KBM-7 (cell line): ENCODE measurements at places on chromosomes 4 and X.

- peak; percentile 45 for DNase-seq
Measured at GRCh38 chrX:41922431-41923151, 763 bp downstream of the CASK start.

DNA sequence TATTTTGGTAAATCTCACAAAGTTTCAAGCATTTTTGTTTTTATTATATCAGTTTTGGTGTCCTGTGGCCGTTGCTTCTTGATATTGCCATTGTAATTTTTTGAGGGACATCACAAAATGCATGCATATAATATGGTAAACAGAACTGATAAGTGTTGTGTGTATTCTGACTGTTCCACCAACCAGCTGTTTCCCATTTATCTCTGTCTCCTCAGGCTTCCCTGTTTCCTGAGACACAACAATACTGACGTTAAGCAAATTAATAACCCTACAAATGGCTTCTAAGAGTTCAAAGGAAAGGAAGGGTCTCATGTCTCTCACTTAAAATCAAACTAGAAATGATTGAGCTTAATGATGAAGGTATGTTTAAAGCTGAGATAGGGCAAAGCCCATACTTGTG lies 40.0 kb downstream of the UGT2B10 start:
- DNase-seq: no peak

- no peak for DNase-seq
Measured at GRCh38 chrX:105126201-105126600, 94.3 kb downstream of the TEX13A start.

DNA sequence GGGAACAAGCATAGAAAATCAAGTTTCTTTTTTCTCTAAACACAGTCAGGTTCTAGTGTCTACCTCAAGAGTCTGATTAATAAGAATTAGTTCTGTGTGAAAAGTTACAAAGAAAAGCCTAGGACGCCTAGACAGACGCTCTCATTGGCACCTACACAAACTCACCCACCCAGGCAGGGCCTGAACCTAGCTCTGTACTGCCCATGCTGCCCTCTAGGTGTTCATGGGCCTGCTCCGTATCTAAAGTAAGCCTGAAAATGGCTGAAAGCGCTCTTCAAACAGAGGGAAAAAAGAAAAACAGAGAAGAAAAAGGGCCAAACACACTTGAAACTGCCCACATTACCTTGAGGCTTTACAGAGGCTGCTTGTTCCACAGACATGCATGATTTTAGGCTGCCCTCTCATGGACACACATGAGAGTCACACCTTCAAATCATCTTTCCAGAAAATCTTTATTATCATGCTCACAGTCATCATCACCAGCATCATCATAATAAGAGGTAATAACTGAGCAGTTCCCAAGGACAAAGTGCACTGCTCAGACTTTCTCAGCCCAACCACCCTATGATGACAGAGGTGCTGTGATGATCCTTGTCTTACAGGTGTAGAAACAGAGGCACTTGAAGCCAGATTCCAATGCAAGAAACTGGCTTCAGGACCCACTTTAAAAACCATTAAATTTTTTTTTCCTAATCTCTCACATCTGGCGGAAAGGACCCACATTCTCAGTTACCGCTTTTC lies 49.6 kb downstream of the MAP7D2 start:
- peak; percentile 73 for DNase-seq

- no peak for DNase-seq
Measured at GRCh38 chr4:126386512-126386911, 1071.8 kb downstream of the FAT4 start.

DNA sequence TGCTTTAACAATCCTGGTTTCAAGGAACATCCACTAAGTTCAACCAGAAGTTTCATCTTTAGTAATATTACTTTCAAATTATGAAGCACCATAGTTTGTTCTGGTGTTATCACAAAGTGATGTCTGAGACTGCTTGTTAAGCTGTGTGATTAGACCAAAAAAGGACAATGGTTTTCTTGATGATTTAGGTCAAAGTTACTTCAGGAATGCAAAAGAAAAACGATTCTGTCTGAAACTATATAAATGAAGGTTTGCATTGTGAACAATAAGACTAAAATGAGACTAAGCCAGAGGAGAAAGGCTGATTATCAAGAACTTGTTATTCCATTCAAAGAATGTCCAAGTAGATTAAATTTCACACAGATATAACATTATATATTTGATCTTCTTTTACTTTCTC lies 122.4 kb upstream of the ETNPPL start:
- DNase-seq: no peak

DNA sequence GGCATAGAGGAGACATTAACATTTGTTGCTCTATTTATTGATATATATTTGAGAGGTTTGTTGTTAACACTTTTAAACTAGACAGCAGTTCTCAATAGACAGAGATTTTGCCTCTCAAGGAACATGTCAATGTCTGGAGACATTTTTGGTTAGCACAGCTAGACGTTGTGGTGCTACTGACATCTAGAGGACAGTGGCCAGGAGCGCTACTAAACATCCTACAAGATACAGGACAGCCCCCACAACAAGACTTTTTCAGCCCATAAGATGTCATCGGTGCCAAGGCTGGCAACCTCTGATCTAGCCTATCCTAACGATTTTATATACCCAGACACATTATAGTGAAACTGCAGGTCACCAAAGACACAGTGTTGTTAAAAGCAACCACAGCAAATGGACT lies 18.4 kb upstream of the CTSO start:
- peak; percentile 46 for DNase-seq

- DNase-seq: no peak
Measured at GRCh38 chr4:152485726-152486276, 50.1 kb downstream of the FBXW7 start.
